ENCODE measurements at places on chromosomes 12 and 14. TPM values are rescaled to one million over a fixed set of nuclear protein-coding genes. Genes with fewer than 3 reads are reported as not detected.

Gene STAC3
- polyA plus RNA-seq: 0.35 TPM

DNA sequence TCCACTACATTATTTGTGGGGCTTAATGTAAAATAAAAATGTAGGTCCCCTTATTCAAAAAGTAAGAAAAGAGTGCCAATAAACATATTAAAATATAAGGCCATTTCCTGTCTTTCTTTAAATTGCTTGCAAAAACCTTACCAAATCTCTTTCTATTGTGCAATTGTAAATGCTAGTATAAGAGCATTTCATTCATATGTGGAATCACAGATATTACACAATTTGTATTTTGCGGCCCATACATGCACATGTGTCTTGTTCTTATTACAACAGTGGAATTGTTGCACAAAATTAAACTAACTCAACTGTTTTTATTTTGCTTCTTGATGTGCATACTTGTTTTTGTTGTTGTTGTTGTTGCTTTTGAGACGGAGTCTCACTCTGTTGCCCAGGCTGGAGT is 20.1 kb upstream of the CRADD start:
- DNase-seq: no peak

Gene SYCP3
- not detected for polyA plus RNA-seq

Gene TCL1B
- not detected for polyA plus RNA-seq

- peak; percentile 72 for DNase-seq
Observed at GRCh38 chr12:6871052-6871957, 1.8 kb downstream of the SPSB2 start.

DNA sequence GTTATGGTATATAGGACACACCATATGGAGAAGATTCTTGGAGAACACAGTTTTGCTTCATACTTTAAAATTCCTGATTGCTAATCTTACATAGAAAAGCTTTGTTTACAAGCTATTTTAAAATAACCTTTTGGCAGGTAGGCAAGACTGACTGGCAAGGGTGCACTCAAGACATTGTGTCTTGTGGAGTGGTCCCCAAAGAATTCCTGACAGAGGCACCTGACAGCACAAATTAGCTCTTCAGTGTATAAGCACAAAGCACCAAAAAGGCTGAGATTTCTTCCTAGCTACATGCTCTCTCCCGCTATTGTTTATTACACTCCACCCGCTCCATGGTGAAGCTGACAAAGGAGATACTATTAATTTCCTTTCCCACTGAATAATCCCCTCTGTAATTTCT is 139.4 kb downstream of the MON2 start:
- DNase-seq: no peak

DNA sequence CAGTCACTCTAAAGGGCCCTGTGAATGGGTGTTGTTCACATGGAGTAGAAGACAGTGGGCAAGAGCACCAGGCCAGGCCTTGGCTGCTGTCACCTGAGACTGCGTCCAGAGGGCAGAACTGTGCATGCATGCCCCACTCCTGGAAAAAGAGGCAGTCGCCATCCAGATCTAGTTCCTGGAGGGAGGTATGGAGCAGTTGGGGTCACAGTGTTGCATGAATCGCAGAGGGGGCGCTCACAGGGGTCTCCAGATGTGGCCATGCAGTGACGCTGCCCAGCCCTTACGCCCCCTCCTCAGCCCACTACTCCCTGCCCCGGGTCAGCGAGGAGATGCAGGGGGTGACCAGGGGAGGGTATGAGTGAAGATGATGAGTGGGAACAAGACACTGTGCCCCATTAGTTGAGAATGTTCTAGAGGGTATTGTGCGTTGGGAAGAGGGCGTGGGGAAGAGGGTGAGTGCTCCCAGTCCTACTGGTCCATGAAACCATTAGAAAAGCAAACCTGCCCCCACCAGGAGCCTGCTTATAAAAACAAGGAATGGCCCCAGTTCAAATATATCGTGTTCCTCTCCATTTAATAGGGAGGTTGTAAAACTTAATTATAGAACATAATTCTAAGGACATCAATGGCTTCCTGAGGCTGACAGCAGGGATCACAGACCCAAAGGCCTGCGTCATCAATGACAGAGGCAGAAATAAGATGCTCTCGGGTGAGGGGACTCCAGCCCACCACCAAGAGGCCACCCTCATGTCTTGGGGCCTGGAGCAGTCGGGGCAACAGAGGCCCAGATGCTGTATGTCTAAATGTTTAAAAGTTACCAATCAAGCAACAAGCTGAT is 32.2 kb upstream of the BCL7A start:
- no peak for DNase-seq

GRCh38 chr12:7344833-7345606 is 41.1 kb downstream of the ACSM4 start:
- DNase-seq: no peak

GRCh38 chr14:94101748-94102147 is 8.8 kb upstream of the IFI27 start:
- no peak for DNase-seq

DNA sequence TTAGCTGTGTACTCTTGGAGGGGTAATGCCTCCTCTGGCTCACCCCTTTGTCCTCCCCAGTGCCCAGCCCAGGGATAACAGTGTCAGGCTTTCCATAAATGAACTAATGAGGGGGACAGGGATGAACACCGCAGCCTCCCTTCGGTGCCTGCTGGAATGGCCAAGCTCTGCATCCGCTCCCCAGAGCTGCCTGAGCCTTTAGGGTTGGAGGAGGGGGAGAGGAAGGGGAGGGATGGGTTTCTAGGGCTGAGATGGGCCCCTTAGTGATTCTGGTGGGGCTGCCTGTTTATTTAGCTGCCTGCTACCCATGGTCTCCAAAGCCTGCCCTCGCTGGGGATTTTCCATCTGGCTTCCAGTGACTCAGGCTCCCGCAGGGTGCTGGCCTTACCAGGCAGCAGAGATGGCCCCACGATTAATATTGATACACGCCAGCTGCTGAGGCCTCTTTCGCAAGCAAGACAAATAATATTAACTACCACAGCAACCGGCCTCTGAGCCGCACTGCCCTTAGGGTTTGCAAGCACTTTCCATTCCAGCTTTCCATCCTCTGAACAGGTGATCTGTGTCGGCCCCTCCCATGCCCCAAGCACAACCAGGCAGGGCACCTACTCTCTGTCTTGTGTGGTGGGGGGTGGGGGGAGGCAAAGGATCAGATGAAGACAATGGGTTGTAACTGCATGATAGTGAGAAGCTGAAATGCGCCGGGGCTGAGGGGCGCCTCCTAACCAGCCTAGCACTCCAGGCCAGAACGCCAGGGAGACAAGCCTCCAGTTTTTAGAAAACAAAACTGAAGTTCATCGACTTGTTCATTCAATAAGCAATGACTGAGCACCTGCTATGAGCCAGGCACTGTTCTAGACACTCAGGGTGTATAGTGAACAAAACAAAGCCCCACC is 56.7 kb downstream of the C14orf132 start:
- DNase-seq: peak; percentile 86

Data from mammary epithelial cell (primary cell).